ENCODE measurements at places on chromosomes 12 and 14.

DNA sequence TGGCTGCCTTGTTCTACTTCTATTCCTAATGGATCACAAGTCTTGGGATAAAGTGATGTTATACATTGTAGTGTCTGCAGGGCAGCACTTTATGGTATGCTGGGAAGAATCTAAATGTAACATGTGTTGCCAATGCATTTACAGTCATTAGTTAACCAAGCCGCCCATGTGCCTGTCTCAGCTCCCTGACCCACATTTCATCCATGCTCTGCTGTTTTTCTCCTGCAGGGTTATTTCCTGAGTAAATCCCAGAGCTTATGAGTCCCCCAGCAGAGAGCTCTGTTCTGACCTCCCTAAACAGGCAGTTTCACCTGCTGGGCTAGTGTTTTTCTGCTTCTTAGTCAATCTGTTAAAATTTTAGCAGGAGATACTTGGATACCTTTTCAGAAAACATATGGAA, 4.4 kb upstream of the TMTC2 start:
- no peak for DNase-seq

- DNase-seq, result no peak
Measured at GRCh38 chr12:45259675-45260074, 43.8 kb downstream of the ANO6 start.

DNA sequence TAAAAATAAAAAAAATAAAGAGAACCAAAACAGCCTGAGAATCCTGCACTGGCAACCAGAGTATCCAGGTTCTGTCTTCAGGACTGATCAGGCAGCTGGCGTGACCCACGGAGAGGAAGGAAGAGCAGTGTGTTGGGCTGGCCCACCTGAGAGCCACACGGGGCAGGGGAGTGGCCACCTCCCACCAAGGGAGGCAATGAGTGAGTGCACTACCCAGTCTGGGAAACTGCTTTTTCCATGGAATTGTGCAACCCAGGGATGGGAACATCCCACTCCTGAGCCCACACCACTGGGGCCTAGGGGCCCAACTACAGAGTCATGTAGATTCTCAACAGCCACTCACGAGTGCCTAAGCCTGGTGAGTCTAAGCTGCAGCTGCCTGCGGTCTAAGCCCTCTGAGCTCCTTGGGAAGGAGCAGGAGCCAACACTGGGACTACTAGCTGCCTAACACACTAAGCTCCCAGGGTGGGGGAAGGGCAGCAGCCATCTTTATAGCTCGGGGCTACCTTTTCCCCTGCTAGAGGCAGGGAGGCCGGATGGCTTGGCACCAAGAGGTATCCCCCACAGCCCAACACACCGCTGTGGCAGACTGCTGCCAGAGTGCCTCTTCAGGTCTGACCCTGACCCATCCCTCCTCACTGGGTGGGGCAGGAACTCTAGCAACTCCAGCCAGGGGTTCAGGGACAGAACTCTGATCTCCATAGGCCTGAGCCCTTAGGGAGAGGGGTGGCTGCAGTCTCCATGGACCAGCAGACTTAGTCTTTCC, 610.9 kb downstream of the RERGL start:
- DNase-seq, result no peak

GRCh38 chr12:10673659-10674384, at the start of gene STYK1:
STYK1 (minus strand) TSS chr12:10674052; CDS start chr12:10634618, 39,434 bp downstream.
- DNase-seq, result no peak

GRCh38 chr12:28795311-28795710, 353.8 kb upstream of the FAR2 start:
- no peak for DNase-seq

GRCh38 chr12:125453751-125454150, 388.5 kb downstream of the AACS start:
- DNase-seq, result peak; percentile 75

- no peak for DNase-seq
Measured at GRCh38 chr14:20934148-20934762, 21.0 kb upstream of the RNASE2 start.

- DNase-seq, result no peak
Measured at GRCh38 chr14:89900802-89901201, 53.7 kb downstream of the EFCAB11 start.

GRCh38 chr14:27278341-27278740, 680.5 kb upstream of the NOVA1 start:
- no peak for DNase-seq

DNA sequence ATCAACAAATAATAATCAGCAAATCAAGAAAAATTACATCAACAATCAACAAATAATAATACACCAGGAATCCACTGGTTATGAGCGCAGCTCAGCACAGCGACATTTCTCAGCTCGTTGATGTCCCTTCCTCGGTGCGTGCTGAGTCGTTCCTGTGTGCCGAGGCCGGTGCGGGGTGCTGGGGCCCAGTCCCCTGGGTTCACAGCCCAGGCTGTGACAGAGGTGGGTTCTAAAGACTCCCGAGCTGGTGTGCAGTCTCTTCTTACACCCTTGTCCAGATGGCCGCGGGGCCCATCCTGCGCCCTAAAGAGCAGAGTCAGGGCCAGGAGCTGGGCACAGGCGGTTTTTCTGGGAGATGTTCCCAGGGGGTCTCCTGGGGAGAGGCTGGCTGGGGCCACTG, 26.9 kb upstream of the TRAF3 start:
- no peak for DNase-seq

GRCh38 chr12:56836317-56836716, 73.2 kb downstream of the HSD17B6 start:
- no peak for DNase-seq

GRCh38 chr12:48988030-48988649, 10.0 kb downstream of the WNT1 start:
- no peak for DNase-seq

DNA sequence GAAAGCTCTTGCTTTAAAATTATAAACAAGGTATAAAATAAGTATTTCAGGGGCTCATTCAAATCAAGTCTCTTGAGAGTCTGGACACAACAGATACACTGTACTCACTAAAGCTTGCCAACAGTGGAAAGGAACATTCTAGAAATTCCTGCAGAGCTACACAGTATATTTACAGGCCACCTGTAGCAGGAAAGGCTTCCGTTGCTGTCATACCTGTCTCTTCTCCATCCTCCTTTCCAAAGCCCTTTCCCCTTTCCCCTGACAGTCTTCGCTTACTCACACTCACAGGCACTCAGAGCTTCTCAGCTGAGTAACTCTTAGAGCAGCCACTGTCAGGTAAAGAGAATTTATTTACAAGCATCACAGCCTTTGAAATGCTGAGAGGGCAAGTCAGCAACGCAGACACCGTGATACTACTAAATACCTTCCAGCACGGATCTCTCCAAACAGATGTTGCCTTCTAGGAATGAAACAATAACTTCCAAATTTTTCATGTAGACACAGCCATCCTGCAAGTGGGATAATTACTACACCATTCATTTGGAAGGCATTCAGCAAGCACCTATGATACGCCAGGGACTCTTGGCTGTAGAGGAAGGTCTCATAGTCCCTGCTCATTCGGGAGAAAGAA, 167.9 kb downstream of the FOXN3 start:
- DNase-seq, result no peak

DNA sequence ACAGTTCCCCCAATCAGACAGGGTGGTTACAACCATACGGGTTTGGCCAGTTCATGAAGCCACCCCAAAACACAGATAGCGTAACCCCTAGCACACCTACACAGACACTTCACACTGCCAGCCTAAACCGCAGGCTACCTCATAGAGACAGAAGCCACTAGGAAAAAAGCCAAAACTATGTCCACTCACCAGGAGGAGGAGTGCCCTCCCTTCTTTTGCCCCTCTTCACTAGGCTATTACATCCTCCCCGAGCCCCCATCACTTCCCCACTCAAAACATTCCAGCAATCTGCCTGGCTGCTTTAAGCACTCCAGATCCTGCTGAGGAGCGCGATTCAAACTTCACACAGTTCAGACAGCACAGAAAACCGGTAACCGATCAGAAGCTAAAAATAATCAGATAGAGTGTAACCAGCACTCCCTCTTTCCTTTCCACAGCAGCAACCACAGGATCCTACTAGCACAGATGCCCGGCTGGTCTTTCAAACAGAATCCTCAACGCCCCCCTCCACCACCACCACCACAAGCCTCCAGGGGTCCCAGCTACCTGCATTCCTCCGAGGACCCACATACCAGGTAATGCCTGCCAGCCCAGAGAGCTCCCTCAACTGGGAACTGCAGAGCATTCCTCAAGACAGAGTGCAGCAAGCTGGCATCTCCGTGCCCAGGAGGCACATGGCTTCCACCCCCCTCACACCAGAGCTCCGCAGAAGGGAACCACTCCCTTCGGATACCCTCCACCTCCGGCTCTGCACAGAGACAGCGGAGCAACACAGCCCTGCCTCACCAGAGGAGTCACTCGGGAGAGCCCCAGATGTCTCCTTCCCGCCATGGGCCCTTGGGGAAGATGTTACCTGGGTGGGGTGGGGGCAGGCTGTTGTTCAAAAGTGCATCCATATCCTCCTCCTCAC, 1.5 kb downstream of the CHD4 start:
- no peak for DNase-seq

DNA sequence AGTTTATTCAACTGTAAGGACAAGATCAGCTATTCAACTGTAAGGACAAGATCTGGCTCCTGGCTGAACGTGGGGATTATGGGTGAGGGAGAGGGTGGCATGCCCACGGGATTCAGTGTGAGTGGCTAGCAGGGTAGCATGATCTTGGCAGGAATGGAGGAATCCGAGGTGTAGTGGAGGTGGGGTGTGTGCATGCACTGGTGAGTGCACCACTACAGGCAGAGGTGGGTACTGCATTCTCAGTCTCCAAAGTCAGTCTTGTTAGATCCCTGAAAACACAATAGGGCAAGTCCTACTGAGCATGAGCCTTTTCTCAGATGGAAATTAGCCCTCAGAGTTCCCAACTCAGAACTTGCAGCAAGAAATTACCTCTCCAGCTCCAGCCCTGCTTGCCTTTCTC, 32.2 kb upstream of the DCD start:
- no peak for DNase-seq

- DNase-seq, result no peak
Measured at GRCh38 chr14:77580964-77581505, 35.4 kb downstream of the SPTLC2 start.

DNA sequence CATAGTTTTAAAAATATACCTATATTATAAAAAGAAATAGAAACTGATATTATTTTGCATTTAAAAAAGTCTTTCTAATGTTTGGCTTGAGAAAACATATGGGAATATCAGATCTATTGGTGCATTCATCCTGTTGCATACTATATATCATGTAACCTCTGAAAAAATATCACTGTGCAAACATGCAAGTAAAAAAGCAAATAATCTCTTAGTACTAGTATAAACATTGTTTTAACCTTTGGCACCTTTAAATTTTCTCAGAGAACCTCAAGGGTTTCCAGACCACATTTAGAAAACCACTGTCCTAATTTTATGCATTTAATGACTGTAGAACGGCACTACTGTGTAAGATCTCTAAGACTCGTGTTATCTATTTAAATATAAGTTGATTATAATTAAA, 416.8 kb downstream of the LRFN5 start:
- DNase-seq, result no peak

- DNase-seq, result no peak
Measured at GRCh38 chr12:91250273-91250665, 67.7 kb upstream of the DCN start.

DNA sequence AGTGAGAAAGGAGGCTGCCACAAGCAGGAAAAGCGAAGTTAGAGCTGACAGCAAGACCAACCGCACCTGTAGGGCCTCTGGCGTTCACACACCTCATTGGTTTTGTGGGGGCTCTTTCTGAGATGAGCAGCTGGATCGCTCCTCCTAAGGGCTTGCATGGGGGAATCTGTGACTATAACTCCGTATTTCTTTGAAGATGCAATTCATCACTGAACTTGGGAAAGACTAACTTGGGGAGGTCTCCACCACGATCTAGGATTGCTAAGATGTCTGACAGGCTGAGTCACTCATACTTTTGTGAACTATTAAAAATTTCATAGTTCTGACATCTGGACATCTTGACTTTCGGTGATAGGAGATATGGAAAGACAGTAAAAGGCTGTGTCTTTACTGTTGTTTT, 173.6 kb downstream of the ETV6 start:
- no peak for DNase-seq

GRCh38 chr12:119990382-119990874, 1.4 kb downstream of the BICDL1 start:
- no peak for DNase-seq

GRCh38 chr12:53452159-53453077, 516 bp downstream of the PCBP2 start:
- peak; percentile 92 for DNase-seq

DNA sequence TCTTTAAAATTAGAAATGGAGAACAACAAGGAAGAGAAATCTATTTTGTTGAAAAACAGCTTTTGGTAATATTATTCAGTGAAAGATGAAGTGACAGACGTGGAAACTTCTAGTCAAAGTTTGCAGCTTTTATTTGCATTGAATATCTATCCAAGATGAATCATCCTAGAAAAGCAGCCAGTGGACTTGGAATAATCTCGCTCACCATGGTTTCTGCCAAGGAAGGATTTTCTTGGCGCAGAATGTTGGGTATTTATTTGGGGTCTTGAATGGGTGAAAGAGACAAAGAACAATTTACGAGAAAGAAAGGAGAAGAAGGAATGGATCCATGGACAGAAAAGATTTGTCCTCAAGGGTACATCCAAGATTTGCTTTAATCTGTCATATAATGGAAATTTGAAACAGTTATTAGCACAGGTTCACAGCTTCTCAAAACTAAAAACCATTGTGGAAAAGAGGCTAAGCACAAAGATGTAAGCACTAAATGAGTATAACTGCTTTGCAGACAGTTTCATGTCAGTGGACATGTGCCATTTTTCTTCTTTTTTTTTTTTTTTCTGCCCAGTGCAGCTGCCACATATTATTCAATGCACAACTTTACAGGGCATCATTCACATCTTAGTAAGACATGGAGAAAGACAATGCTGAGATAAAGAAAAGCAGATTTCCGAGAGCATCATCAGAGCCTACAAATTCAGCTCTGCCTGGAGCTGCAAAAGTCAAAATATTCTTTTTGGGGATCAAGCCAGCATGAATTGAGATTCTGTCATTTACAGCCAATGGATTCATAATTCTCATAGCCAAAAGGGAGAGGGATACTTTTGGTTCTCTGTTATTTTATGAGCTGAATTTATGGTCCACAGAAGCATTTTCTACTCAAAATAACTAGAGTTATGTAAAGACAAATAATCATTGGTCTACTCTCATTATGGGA, 333.7 kb downstream of the DAD1 start:
- no peak for DNase-seq

- no peak for DNase-seq
Measured at GRCh38 chr14:71245659-71246361, 338.6 kb downstream of the PCNX1 start.

DNA sequence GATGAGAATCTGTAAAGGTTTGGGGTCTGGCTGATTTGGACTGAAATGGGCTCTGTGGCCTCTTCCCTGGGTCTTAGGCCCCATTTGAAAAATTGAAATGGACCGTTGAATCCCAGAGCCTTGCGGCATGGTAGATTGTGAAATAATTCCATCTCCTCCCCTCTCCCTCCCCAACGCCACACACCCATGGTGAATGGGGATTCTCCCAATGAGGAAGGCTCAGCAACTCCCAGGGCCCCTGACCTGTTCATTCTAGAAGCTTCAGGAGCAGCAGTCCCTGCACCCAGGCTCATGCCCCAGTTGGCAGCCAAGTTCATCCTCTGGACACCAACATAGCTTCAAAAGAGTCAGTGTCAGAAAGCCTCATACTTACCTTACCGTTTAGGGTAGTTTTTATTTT, 217.4 kb downstream of the ZFP36L1 start:
- DNase-seq, result no peak

GRCh38 chr12:75936515-75937440, 94.8 kb downstream of the PHLDA1 start:
- DNase-seq, result no peak

All from anterior cingulate cortex (tissue), 58 donors.